ENCODE measurements at places on chromosomes 2 and 18.
A peak's percentile ranks its signal among the peaks of the same experiment; 100 is the strongest.

GRCh38 chr2:19059076-19059475, 299.3 kb downstream of the OSR1 start:
- DNase-seq: peak; percentile 95

DNA sequence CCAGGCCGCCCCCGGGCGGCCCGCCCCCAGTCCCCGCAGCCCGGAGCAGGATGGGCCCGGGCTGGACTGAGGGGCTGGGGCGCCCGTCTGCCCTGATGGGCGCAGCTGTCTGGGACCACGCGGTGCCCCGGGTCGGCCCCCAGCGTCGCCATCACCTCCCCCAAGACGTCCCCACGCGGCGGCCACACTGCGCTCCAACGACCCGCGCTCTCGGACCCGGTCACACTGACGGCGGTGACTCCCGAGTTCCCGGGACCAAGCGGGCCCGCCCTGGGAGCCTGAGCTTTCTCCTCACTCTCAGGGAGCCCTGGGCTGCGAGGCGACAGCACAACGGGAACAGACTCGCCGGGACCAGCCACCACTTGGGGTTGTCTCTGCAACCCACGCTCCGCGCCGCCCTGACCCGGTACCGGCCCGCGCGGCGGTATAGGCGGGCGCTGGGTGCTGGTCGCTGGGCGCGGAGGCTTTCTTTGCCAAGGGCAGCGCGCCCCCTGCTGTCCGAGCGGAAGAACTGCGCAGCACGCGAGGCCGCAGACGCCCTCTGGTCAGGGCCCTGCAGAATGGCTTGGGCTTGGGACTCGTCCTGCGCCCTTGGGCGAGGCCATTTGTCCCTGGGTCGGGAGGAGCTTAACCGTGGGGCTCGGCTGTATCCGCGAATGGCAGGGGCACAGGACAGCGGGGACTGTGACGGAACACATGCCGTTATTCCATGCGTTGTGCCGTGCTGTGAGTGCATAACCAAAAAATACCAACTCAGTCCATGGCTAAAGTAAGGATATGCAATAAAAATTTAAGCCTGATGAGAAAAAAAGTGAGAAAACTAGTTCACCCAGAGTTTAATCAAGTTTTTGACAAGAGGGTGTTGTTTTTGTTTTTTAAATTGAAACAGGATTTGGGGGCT, 54.8 kb upstream of the ANKRD62 start:
- peak; percentile 95 for DNase-seq

DNA sequence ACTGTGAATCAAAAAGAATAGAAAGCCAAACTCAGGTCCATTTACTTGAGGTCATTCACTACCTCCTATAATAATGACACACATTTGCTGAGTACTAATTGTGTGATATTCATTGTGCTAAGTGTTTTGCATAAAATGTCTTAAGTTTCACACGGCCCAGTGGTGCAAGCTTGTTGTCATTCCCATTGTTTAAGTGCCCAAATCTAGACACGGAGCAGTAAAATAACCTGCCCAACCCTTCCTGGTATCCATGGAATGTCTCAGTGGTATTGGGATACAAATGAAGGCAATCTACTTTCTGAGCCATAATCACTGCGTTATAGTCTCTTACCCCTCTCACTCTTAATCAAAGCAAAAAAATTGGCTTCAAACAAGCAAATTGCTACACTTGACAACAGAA, 233.3 kb downstream of the NCKAP5 start:
- DNase-seq: no peak

DNA sequence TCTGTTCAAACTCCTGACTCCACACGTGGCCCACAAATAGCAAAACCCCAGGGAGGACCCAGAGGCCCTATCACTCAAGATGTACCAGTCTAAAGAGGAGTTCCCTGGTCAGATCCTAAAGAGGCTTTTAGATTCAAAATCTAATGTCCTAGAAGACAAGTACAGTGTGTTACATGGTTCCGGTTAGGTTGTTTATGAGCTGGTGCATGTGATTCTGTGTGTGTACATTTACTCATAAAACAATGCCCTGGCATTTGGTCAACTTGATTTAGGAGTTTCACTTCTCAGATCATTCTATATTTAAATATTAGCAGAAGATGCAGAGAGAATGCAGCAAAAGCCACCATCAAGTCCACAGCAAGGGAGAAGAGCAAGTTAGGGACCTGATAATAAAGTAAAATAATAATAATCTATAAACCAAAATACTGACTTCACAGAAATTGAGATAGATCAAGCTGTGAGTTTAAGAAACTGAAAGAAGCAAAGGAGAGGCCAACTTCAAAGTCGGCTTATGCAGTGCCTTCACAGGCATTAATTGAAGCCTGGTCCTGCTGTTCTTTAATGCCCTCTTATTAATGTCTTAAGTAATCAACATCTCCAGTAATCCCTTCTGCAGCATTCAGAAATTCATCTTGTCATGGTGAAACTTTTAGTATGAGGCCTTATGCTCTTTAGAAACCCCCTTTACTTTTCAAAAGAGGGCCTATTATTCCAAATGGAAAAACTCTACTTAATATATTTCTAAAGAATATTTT, 4.2 kb upstream of the AP1S3 start:
- DNase-seq: no peak

GRCh38 chr2:27442920-27443282, 720 bp downstream of the KRTCAP3 start:
- peak; percentile 56 for DNase-seq
